A549 treated with CORT108297 at 1 μM for 4 hours (cell line): ENCODE measurements at places on chromosomes 1 and 21. TPM values are rescaled to one million over a fixed set of nuclear protein-coding genes. Genes with fewer than 3 reads are reported as not detected.

Gene HPCAL4
- total RNA-seq = 0.23 to 0.36 TPM (median 0.25 TPM) in 5 replicates

Gene GBP3
- 1.1 to 1.6 TPM (median 1.5 TPM) in 5 replicates for total RNA-seq

Gene FAAH
- total RNA-seq = 0.74 to 1.1 TPM (median 0.89 TPM) in 5 replicates

Gene MYOG
- total RNA-seq = not detected in 5 replicates

Gene CXADR
- total RNA-seq = 7.4 to 9.7 TPM (median 8.6 TPM) in 5 replicates

Gene SPRR2A
- not detected in 5 replicates for total RNA-seq

Gene TEX38
- 0.15 TPM in 1 of 5 replicates, not detected in the others for total RNA-seq

Gene PKLR
- 0.05 TPM in 1 of 5 replicates, not detected in the others for total RNA-seq

Gene ACOT11
- total RNA-seq = 1.8 to 2.7 TPM (median 2.3 TPM) in 5 replicates

Gene PLA2G2F
- not detected in 5 replicates for total RNA-seq

Gene LRRC53
- not detected in 5 replicates for total RNA-seq

Gene ZMYND12
- 0.34 to 0.58 TPM (median 0.39 TPM) in 5 replicates for total RNA-seq
